ENCODE measurements at places on chromosomes 16 and 17.
A peak's percentile ranks its signal among the peaks of the same experiment; 100 is the strongest.

DNA sequence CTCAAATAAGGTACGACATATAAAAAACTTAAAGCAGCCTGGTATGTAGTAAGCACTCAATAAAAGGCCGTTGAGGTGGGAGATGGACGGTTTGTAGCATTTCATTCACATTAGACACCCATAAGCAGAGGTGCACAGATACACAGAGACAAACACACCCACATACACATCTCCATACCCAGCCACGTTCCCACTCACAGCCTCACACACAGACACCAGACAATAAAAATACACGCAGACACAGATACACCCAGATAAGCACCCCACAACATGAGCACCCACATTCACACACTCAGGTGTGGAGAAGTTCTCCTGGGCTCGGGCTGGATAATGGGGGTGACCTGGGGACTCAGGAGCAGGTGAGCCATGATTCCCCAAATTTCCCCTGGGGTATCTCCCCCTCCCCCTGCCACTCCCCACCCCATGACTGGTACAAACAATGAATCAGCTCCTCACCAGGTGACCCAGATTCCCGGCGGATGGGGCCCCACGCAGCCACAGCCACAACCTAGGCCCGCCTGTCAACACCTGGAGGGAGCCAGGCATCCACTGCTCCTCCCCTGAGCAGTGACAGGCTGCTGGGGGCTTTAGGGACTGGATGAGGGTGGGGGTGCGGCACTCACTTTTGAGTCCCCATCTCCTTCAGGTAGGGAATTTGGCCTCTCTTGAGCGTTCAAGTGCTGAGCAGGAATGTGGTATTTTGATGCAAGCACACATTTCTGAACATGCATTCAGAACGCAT lies 2.7 kb downstream of the DLX3 start:
- peak; percentile 10 for DNase-seq

- DNase-seq, result no peak
Measured at GRCh38 chr16:10881479-10882030, 4.6 kb downstream of the CIITA start.

GRCh38 chr17:57282296-57282695 lies 26.0 kb downstream of the MSI2 start:
- no peak for DNase-seq

DNA sequence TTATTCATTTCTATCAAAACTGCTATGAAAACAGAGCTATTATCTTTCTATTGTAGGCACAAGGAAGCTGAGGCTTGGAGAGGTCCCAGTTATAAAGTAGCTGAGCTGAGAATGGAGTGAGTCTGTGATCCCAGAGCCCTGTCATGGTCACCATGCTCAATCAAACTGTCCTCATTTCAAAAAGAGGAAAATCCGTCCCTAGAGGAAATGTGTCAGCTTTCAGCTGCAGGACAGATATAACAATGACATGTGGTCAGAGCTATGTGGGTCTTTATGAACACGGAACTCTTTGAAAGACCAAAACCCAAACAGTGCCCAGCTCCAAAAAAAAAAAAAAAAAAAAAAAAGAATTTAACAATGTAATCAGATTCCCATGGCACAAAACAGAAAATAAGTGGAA lies 266.1 kb downstream of the XYLT1 start:
- no peak for DNase-seq

DNA sequence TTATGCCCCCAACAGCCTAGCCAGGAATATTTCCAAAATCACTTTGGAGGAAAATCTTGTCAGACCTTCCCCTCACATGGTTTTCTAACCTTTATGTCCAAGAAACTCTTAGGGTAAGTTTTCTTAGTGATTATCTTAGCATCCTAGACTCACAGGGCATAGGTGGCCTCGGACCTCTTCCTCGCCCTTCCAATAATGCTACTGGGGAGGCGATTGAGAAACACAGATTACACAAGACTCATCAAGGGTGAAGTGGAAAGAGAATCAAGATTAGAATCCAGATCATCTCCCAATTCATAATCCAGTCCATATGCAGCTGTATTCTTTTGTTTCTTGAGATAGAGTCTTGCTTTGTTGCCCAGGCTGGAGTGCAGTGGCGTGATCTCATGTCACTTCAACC lies 358.4 kb upstream of the CDH5 start:
- no peak for DNase-seq

- no peak for DNase-seq
Measured at GRCh38 chr16:21223787-21224186, 9.7 kb upstream of the ANKS4B start.

DNA sequence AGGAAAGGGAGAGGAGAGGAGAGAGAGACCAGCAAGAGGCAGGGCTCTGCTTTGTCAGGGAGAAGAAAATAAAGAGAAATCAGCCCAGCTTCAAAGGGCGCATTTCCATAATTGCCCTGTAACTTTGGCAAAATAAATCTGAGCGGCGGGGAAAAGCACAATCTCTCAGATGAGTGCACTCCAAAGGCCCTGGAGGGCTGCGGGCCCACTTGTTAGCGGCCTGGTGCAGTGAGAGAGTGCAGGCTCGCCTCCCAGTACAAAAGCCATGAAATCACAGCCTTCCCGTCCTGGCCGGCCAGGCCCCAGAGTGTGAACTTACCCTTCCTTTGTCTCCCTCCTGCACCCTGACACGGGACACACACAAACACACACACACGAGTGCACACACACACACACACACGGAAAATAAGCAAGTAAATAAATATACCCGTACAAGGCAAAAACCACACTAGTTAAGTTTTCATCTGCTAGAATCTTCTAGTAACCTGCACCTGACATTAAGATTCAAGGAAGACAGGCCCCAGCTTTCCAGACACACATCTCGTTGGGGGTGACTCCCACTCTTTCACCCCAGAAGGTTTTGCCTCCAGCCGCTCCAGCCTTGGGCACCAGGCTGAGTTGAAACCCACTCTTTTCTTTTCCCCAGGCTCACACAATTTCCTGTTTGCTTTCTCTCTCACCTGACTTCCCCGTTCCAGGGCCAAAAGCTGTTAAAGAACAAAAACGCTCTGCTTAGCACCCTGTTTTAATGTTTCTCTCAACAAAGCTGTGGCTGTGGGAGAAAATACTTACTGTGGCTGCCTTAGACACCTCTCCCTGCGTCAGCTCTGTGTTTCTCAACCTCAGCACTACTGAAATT lies 8.5 kb downstream of the IRX3 start:
- no peak for DNase-seq

- peak; percentile 62 for DNase-seq
Measured at GRCh38 chr17:3558603-3559269, 1.1 kb upstream of the TRPV3 start.

DNA sequence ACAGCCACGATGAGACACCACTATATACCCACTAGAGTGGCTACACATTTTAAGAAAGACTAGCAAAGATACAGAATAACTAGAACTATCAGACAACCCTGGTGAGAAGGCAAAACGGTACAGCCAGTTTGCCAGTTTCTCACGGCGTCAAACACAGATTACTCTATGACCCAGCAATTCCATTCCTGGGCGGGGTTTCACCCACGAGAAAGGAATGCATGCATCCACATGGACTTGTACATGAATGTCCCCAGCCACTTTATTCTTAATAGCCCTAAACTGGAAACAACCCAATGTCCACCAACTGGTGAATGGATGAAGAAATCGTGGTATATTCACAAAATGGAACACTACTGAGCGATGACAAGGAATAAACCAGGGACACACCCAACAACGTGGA lies 74.5 kb downstream of the MYH10 start:
- DNase-seq, result no peak

DNA sequence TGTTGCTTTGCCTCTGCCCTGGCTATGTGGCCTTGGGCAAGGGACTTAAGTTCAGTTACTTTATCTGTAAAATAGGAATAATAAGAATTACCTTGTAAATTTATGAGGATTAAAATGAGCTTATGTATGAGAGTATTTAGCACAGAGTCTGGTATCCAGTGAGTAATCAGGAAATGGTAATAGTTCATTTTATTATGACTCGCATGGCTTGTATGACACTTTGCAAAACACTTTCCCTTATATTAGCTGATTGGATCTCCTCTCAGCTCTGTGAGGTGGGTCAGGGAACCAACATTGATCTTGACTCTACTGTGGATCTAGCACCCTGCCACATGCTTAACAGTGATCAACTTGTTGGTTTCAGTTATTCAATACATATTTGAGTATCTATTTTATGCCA lies 8.3 kb upstream of the CDH3 start:
- DNase-seq, result no peak

GRCh38 chr17:15973834-15974233 lies 25.7 kb downstream of the ZSWIM7 start:
- no peak for DNase-seq

DNA sequence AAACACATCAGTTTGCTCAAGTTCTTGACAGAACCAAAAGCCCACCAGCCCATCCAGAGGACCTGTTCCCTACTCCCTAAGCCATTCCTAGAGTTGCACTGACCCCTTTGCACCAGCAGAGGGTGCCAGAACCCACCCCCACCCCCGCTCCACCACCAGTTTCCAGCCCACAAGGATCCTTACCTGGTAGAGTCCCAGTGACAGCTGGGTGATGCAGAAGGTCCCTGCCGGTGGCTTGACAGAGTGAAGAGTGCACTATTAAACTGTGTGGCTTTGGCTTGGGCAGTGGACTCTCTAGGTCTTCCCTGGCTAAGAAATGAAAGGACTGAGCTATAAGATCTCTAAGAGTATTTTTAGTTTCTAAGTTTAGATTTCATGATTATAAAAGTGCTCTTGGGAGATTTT lies 73.3 kb upstream of the MTMR4 start:
- DNase-seq, result peak; percentile 74
